ENCODE measurements at places on chromosomes 12 and 14.

DNA sequence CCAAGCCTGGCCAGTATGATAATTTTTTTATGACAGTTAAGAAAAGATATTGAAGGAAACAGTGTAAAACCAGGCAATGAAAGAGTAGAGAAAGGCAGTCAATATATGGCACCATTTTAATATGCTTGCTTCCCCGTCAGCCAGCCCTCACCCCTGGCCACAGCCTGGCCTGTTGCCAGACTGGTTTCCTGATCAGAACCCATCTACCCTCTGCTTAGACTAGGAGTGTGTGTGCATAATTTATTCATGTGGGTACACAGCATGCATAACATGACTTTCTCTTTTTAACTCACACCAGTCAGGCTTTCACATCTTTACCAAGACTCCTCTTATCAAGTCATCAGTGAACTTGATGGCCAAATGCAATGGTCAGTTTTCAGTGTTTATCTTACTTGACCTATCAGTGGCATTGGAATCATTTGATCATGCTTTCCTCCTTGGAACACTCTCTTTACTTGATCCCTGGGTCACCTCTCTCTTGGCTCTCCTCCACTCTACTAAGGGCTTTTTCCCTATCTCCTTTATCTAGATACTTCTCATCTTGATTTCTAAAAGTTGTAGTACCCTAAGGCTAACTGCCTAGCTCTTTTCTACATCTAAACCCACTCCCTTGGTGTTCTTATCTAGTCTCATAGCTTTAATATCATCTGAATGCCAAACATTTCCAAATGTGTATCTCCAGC is 10.0 kb upstream of the GPR19 start:
- no peak for DNase-seq

DNA sequence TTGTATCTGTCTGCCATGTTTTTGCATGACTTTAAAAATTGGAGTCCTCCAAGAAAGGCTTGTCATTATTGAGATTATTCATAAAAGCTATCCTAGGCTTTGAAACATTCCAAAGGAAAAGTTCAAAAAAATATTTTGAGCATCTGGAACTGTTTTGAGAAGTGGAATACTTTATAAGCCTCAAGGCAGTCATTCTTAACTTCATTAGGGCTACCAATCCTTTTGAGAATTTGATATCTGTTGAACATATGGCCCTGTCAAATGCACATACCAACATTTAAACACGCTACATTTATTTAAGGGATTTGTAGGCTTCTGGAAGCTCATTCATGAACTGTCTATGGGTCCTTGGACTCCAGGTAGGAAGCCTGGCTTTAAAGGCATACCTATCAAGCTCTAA is 77.0 kb downstream of the TMEM117 start:
- no peak for DNase-seq

GRCh38 chr12:26361964-26362363 is 166.6 kb downstream of the SSPN start:
- no peak for DNase-seq

DNA sequence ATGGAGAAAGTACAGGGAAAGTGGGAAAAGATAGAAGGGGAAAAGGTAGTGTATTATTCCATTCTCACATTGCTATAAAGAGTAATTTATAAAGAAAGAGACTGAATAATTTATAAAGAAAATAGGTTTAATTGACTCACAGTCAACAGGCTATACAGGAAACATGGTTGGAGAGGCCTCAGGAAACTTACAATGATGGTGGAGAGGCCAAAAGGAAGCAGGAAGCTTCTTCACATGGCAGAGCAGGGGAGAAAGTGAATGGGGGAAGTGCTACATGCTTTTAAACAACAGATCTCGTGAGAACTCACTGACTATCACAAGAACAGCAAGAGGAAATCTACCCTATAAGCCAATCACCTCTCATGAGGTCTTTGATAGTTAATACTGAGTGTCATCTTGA is 725.0 kb upstream of the FLRT2 start:
- DNase-seq, result no peak

DNA sequence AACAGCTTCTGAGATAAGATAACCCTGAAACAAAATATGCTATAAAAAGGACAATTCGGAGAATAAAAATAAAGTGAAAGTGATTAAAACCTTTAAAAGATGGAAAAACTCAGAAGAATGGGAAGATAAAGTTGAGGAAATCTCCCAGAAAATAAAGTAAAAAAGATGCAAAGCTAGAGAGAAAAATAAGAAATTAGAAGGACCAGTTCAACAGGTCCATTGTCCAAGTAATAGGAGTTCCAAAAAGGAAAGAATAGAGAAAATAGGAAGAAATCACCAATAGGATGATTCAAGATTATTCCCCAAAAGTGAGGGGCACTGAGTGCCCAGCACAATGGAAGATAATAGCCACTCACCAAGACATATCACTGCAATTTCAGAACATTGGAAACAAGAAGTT is 4.8 kb upstream of the PRPF40B start:
- DNase-seq, result no peak

DNA sequence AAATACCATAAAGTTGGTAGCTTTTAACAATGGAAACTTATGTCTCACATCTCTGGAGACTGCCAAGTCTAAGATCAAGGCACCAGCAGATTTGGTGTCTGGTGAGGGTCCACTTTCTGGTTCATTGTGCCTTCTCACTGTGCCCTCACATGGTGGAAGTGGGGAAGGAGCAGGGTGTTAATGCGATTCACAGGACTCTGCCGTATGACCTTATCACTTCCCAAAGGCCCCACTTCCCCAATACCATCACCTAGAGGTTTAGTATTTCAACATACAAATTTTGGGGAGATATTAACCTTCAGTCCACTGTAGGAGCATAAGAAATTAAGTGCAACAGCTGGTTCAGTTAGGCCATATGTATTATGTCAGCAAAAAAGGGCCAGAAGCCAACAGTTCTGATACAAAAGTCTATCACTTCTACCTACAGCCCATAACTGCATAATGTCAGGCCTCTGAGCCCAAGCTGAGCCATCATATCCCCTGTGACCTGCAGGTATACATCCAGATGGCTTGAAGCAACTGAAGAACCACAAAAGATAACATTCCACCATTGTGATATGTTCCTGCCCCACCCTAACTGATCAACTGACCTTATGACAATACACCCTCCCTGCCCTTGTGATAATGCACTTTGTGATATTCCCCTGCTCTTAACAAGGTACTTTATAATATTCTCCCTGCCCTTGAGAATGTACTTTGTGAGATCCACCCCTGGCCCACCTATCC is 24.7 kb downstream of the DDHD1 start:
- no peak for DNase-seq

- DNase-seq, result peak; percentile 28
Measured at GRCh38 chr12:49741882-49742620, 694 bp downstream of the TMBIM6 start.

- no peak for DNase-seq
Measured at GRCh38 chr12:3225796-3226180, 148.6 kb downstream of the TSPAN9 start.

GRCh38 chr12:49276304-49277290 is 11.7 kb downstream of the TUBA1C start:
- DNase-seq, result no peak

- DNase-seq, result no peak
Measured at GRCh38 chr14:53002576-53002975, 51.7 kb upstream of the FERMT2 start.

DNA sequence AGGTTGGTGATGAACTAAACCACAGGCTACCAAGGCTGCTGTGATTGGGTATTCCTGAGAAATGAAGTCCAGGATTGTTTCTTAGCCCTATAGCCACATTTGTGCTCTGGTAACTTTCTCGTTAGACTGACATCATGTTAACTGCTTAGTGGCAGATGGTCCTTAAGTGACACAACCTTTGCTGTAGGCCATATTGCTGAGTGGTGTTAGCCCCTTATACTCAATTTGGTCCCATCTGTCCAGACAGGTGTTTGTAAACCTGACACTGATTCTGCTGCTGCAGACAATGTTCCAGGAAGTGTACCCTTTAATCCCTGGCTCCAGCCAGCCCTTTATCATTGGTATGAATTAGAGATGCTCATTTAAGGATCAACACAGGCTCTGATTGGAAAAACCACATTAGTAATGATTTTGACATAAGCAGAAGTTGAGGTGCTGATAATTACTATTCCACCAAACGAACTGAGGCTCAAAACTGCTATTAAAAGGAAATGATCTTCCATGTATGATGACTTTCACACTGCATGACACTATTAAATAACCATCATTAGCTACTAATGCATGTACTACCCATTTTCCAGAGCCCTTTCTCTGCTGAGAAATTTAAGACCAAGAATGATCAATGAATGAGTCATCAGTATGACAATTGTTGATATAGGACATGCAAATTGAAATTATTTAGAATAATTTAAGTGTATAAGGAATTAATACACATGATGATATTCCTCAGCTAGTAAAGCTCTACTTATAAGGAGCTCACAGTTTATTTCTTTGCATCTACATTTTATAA is 3.6 kb upstream of the SSTR1 start:
- DNase-seq, result no peak

DNA sequence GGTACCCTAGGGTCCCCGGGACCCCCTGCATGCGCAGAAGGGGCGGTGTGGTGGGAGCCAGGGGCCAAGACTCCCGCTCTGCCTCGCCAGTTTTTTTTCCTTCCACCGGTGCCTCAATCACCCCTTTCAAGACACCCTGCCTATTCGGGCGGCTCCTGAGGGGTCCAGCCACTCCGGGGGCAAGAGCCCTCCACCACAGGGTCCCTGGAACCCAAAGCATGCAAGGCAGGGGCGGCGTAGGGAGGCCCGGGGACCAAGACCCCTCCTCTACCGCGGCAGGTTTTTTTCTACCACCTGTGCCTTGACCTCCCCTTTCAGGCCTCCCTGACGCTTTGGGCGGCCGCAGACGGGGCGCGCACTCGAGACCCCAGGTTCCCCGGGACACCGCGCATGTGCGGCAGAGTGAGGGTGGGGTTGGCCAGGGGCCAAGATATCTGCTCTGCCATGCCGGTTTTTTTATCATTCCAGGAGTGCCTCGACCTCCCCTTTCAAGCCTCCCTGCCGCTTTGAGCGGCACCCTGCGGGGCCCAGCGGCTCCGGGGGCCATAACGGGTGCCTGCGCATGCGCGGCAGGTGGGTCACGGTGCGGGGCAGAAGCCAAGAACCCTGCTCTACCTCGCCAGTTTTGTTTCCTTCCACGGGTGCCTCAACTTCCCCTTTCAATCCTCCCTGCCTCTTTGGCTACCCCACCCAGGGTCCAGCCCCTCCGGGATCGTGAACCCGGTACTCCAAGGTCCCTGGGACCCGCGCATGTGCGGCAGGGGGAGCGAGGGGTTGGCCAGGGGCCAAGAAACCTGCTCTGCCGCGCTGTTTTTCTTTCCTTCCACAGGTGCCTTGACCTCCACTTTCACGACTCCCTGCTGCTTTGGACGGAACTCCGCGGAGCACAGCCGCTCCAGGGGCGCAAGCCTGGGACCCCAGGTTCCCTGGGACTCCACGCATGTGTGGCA is 328.1 kb downstream of the ALG10 start:
- no peak for DNase-seq

DNA sequence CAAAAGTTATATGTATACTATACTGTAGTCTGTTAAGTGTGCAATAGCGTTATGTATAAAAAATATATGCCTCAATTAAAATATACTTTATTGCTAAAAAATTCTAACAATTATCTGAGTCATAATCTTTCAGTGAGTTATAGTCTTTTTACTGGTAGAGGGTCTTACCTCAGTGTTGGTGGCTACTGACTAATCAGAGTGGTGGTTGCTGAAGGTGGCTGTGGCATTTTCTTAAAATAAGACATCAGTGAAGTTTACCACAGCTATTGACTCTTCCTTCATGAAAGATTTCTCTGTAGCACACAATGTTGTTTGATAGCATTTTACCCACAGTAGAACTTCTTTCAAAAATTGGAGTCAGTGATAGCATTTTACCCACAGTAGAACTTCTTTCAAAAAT is 23.4 kb downstream of the POLR3B start:
- DNase-seq, result no peak

GRCh38 chr12:81261508-81262207 is 183.8 kb downstream of the ACSS3 start:
- no peak for DNase-seq

- peak; percentile 48 for DNase-seq
Measured at GRCh38 chr14:50064993-50065392, 51.4 kb downstream of the VCPKMT start.

DNA sequence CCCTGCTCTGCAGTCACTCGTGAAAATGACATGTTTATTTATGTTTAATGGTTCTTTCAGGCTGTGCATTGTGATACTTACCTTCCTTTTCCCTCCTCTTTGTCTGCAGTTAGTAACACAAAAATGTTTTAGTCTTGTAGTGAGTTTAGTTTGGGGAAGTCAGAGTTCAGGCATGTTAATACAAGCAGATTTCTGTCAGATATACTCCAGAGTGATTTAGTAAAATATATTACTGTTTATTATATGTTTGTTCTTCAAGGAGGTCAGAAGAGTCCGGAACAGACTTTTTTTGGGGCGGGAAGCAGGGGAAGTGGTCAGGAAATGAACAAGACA is 28.7 kb downstream of the MSRB3 start:
- no peak for DNase-seq

GRCh38 chr14:102392506-102392905 is 29.8 kb downstream of the TECPR2 start:
- no peak for DNase-seq

- no peak for DNase-seq
Measured at GRCh38 chr14:64733899-64734298, 29.7 kb downstream of the PLEKHG3 start.

DNA sequence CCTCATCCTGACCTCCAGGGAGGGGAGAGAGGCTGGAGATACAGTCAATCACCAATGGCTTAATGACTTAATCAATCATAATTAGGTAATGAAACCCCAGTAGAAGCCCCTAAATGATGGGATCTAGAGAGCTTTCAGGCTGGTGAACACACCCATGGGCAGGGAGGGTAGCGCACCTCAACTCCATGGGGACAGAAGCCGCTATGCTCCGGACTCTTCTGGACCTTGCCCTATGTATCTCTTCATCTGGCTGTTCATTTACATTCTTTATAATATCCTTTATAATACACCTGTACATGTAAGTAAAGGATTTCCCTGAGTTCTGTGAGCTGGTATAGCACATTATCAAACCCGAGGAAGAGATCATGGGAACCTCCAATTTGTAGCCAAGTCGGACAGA is 205.9 kb downstream of the STXBP6 start:
- no peak for DNase-seq

GRCh38 chr12:99914206-99914605 is 70.5 kb downstream of the ANKS1B start:
- no peak for DNase-seq

DNA sequence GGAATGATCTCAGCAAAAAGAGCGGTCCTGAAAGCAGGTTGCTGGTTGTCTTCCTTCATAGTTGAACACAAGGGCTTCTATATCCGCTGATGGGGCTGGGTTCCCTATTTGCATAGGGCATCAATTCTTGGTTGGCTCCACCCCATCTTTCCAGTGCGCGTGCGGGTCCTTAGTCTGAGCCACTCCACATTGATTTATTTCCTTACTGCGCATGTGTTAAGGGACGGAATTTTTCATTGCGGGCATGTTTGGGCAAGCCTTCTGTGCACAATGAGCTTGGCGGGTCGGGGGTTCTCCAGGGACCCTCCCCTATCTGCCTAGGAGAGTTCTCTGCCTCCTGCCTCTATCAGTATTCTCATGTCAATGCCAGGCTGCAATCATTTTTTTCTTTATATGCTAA is 21.2 kb upstream of the DLGAP5 start:
- DNase-seq, result no peak

GRCh38 chr12:42706321-42706720 is 116.8 kb upstream of the PRICKLE1 start:
- DNase-seq, result no peak
